ENCODE measurements at places on chromosomes 2 and 18.
A peak's percentile ranks its signal among the peaks of the same experiment; 100 is the strongest.

GRCh38 chr2:157874348-157874747 is 1.8 kb downstream of the ACVR1 start:
- DNase-seq, result no peak

DNA sequence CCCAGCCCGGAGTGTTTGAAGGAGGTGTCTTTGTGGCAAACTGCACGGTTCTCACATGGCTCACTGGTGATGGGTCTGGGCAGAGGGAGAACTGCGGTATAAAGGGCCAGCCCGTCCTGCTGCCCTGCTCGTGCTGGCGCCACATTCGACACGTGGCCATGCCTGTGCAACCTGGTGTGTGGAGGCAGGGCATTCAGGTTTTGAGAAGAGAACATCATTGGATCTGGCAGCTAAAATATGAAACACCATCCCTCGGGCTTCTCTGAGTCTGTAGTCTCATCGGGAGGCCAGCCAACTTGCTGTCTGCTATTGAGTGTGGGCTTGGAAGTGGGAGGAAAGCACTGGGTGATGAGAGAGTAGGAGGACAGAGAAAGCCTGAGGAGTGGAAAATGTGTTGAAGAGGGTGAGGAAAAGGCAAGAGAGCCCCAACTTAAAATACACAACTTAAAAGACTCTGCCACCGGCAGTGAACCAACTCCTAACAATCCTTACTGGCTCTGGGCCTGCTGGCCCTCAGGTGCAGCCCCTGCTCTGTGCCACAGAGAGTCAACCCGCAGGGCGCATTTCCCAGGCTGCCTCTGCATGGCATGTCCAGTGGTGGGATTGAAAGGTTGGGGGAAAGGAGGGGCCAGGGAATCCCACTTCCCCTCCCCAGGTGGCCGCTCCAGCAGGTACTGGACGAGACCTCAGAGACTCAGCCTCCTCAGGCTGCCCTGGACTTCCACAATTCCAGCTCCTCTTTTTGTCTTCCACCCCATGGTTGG is 112.7 kb upstream of the DLX2 start:
- DNase-seq, result no peak

DNA sequence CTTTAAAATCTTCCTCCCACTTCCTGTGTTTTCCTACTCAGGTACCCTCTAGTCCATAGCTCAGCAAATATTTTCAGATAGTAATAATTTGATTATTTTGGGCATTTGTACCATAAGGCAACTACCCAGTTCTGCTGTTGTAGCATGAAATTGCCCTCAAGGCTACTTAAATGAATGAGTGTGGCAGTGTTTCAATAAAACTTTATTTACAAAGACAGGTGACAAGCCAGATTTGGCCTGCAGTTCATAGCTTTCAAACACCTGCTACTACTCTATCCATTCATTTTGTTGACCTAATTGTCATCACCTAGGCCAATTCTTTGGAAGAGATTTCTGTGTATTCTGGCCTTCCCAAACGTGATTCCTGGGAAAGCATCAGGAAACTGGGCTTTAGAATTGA is 28.9 kb downstream of the NYAP2 start:
- no peak for DNase-seq

- peak; percentile 50 for DNase-seq
These were observed 178.5 kb downstream of the ACTR3 start for GRCh38 chr2:114068438-114068837.

GRCh38 chr2:33130544-33130943 is 183.8 kb downstream of the LTBP1 start:
- no peak for DNase-seq

DNA sequence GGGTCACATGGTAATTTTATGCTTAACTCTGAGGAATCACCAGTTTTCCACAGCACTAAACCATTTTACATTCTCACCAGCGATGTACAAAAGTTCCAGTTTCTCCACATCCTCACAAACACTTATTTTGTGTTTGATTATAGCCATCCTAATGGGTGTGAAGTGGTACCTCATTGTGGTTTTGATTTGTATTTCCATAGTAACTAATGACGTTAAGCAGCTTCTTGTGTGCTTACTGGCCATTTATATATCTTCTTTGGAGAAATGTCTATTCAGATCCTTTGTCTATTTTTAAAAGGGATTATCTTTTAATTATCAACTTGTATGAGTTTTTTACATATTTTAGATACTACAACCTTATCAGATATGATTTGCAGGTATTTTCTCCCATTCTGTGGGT is 42.0 kb downstream of the CCDC150 start:
- no peak for DNase-seq

- DNase-seq, result no peak
These were observed 103.0 kb upstream of the SNTG2 start for GRCh38 chr2:847669-848068.

GRCh38 chr2:169208026-169208425 is 138.7 kb downstream of the DHRS9 start:
- DNase-seq, result no peak

DNA sequence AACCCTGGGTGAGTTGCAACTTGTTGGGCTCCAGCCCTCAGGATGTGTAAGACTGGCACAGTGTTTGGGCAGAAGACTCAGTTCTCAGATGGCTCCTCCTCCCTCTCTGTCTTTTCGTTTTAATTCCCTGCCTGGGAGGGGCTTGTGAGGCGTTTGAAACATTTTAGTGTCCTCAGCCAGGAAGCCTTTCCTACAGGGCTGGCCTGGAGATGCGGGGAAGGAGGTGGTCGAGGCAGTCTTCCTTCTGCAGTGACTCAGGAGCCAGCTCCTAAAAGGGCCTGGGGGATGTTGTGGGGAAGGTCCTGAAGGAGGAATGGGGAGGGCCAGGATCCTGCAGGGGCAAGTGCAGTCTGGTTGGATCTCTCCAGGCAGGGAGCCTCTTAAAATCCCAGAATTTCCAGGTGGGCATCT is 22.1 kb upstream of the IGFBP5 start:
- DNase-seq, result no peak

DNA sequence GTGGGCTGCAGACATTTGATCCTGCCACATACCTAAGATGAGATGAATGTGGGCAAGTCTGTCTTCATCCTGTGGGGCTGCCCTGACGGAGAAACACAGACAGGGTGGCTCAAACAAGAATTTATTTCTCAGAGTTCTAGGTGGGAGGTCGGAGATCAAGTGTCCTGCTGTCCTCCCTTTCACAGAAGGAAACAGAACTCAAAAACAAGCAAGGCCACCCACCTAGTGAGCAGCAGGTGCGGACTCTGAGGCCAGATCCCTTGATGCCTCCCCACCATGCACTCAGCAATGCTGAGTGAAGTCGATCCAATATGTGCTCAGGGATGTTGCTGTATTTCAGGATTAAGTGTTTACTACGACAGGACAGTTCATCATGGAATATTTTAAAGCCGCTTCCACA is 63.0 kb upstream of the SNTG2 start:
- DNase-seq, result no peak

- DNase-seq, result peak; percentile 64
These were observed 2.9 kb downstream of the PROKR1 start for GRCh38 chr2:68646303-68646702.

DNA sequence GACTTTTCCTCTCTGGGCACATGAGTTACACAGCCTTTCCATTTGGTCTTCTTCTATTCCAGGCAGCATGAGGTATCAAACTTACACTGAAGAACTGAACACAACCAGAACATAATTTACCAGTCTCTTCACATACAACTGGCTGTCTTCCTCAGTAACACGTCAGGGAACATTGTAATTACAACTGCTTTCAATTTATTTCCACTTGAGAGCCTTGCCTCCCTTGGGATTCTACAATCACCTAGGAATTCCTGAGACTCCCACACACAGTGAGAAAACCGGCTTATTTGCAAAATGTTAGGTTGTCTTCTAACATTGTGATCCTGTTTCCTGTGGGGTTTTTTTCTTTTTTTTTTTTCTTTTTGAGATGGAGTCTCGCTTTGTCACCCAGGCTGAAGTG is 149.9 kb downstream of the TMX3 start:
- DNase-seq, result no peak

DNA sequence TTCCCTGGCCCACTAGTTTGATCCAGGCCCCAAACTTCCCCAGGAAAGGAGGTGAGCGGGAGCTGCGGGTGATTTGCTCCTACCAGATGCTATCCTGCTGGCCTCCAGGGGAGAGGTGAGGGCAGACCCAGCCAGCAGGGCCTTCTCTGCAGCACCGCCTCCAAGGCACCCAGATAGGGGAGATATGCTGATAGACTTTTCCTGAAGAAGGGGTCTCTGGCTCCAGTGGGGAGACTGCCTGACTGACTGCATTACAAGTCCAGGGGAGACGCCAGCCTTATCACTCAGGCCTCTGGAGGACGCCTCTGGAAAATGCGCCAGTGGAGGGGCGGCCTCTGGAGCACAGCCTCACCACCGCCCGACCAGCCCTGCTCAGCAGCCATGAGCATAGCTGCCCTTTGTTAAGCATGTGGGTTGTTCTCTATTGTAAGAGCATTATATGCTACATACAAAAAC is 60.6 kb upstream of the SMAD7 start:
- no peak for DNase-seq

DNA sequence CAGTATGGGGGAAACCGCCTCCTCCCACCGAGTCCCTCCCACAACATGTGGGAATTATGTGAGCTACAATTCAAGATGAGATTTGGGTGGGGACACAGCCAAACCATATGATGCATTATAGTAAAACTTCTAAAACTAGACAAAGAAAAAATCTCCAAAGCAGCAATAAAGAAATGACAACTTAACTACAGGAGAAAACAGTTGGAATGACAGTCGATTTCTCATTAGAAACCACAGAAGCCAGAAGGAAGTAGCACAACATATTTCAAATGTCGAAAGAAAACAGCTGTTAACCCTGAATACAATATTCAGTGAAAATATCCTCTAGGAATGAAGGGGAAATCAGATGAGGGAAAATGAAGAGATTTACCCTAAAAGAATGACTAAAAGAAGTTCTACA is 53.5 kb upstream of the TCF4 start:
- no peak for DNase-seq

DNA sequence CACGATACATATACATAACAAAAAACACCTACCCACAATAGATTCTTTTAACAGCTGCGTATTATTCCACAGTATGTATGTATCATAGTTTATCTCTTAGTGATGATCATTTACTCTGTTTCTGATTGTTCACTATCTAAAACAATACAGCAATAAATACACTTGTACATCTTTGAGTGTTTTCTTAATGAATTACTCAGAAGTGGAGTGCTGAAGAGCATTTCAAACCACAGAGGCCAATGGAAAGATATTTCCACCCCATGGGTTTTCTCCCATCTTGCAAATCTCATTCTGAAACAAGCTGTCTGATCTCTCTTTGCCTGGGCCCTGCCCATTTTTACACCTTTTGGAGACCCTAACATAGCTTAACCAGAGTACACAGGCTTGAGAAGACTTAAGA is 113.8 kb upstream of the KLF7 start:
- no peak for DNase-seq

- DNase-seq, result no peak
These were observed 59.3 kb downstream of the ARHGEF33 start for GRCh38 chr2:38948995-38949394.

- no peak for DNase-seq
These were observed 4.5 kb downstream of the CRIM1 start for GRCh38 chr2:36360063-36360462.

DNA sequence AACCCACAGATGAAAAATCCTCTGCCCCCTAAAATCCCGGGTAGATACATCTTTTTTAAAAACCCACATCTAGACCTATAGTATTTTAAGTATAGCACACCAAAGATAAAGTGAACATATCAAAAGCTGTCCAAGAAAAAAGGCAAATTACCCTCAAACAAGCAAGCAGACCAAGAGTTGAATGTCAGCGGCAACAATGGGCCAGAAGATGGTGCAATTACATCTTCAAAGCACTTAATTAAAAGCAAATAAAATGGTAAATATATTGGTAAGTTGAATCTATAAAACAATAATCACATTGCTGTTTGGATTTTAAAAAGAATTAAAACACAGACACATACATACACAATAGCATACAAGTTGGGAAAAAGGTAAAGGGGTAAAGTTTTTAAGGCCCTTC is 98.5 kb downstream of the MYOM1 start:
- DNase-seq, result no peak

DNA sequence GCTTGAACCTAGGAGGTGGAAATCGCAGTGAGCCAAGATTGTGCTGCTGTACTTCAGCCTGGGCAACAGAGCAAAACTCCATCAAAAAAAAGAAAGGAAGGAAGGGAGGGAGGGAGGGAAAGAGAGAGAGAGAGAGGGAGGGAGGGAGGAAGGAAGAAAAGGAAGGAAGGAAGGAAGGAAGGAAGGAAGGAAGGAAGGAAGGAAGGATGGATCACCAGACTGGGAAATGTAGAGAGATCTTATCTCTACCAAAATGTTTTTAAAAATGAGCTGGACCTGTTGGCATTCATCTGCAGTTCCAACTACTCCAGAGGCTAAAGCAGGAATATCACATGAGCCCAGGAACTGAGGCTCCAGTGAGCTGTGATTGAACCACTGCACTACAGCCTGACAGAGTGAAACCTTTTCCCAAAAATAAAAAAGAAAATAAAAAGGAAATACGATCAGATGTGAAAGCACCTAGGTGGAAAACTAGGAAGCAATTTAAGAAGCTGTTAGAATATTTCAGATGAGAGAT is 239.4 kb downstream of the CDH7 start:
- DNase-seq, result no peak

DNA sequence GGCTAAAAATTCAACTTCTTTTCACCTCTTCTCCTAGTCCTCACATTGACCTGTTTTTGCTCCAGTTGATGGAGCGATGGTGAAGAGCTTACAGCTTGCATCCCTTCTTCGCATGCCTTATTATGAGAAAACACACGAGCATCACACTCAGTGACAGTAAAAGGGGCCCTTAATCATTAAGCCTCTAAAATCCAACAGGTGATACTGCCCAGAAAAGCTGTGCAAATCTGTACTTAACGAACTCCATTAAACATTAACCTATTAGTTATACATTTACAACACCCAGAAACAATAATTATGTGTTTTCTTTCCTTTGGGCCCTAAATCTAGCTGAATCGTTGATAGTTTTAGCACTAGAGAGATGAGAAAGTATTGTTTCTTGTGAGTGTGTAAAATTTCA is 54.8 kb downstream of the LAMA1 start:
- DNase-seq, result no peak

GRCh38 chr18:22964722-22965121 is 31.6 kb downstream of the RBBP8 start:
- DNase-seq, result no peak

DNA sequence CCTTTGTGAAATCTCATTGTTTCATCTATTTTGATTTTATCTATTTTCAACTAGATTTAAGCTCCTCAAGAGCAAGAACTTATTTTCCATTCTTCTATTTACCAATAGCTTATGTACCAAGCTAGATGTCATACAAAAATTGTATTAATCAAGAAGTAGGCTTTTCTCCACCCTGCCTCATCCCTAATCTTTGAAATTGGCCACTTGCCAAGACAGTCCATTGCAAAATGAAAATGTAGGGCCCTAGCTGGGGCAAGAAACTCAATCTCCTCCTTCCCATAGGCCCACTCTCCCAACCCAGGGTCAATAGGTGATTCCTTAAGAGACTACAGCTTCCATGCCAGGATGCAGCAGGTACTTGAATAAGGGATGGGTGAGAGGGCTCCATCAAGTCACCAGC is 39.3 kb upstream of the STPG4 start:
- DNase-seq, result no peak

DNA sequence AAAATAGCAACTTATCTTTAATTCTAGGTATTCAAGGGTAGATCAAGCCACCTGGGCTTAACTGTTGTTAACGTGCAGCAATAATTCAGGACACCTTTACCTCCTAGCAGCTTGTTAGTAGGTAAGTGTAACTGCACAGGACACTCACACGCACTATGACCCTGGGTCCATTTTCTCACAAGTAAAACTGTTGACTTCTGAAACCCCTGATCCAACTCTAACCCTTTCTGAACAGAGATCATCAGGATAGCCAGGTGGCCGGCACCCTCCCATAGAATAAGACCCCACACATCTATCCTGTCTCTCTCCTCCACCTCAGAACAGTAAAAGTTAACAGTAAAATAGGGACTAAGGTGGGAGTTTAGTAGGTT is 610 bp downstream of the SPC25 start:
- DNase-seq, result no peak

All from Kasumi-1 (cell line).